ENCODE measurements at places on chromosomes 5 and 9. TPM values are rescaled to one million over a fixed set of nuclear protein-coding genes. Genes with fewer than 3 reads are reported as not detected.
A peak's percentile ranks its signal among the peaks of the same experiment; 100 is the strongest.

PCDHGA7 gene
- total RNA-seq = 2.0 TPM

SCGB3A2 gene
- not detected for total RNA-seq

BRD3 gene
- 19.0 TPM for total RNA-seq

TPRN gene
- 142 TPM for total RNA-seq

GRPEL2 gene
- 10.6 TPM for total RNA-seq

SLC22A4 gene
- not detected for total RNA-seq

PCDHGC5 gene
- 1.1 TPM for total RNA-seq

SPINK6 gene
- total RNA-seq = not detected

PRUNE2 gene
- 105 TPM for total RNA-seq

PTGES gene
- 0.80 TPM for total RNA-seq

FCHO2 gene
- total RNA-seq = 26.6 TPM

CYSRT1 gene
- total RNA-seq = not detected

- H3K4me1 ChIP-seq = no peaks in the 10 kb centered on the region
- DNase-seq = no peak
- no peaks in the 10 kb centered on the region for H3K27me3 ChIP-seq
- no peak overlapping the region for H3K4me3 ChIP-seq
- no peaks in the 10 kb centered on the region for H3K36me3 ChIP-seq
Observed at GRCh38 chr5:126695091-126695490, 81.8 kb upstream of the LMNB1 start.

DNA sequence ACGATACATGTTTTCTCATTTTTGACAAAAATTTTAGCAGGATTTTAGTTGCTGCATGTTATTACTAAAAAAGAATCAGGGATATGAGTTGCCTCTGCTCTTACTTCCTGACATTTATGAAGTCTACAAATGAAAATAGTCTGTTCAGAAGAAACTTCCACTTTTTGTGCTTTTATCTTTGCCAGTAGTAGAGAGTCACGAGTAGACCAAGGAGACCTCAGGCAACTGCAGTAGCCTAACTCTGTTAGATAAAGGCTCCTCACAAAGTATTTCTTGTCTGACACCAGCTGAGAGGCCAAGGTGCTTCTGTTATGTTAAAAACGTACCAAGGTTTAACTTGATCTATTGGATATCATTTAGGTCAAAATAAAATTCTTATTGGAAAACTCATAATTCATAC lies 333.9 kb downstream of the NR2F1-AS1 start:
- no peaks in the 10 kb centered on the region for H3K27me3 ChIP-seq
- H3K27ac ChIP-seq = no peak overlapping the region
- H3K4me3 ChIP-seq = no peak overlapping the region

DNA sequence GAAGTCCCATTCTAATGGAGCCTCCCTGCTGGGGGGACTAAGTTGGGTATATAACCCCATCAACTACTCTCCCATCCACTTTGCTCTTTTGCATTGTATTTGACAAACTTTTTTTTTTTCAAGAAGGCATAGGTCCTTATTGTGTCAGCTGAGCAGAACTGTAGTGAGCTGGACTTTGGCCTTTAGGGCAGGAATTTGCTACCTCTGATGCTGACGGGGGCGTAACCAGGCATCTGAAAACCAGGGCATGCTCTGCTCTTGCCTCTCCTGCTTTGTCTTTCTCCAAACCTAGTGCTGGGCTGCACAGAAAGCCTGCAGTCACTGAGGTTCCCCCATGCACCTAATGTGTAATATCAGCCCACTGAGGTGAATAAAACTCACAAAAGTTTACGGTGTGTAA lies 49.0 kb downstream of the MSX2 start:
- H3K27me3 ChIP-seq = no peaks in the 10 kb centered on the region
- H3K4me3 ChIP-seq = no peak overlapping the region
- no peaks in the 10 kb centered on the region for H3K36me3 ChIP-seq
- H3K27ac ChIP-seq = no peak overlapping the region
- no peak for DNase-seq

GRCh38 chr9:129640871-129641749 lies 841 bp downstream of the ASB6 start:
- H3K27ac ChIP-seq = peak overlapping the region; percentile 89
- H3K4me1 ChIP-seq = peaks cover 14% of the 10 kb centered on the region

DNA sequence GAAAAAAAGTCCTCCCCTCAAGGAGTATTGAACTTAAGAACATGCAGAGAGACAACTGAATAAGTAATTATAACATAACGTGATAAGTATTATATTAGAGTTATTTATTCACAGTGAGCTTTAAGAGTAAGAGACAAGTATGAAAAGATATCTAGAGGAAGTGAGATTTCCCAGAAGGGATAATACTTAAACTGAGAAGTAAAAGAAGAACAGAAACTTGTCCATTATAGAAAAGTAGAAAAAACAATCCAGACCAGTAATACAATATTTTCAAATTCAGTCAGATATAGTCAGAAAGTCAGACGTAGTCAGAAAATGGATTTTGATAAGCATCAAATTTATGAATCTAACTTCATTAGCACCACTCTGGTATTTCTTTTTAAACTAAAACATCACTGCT lies 613.0 kb upstream of the CCNG1 start:
- no peak overlapping the region for H3K27ac ChIP-seq
- no peak overlapping the region for H3K4me3 ChIP-seq
- H3K4me1 ChIP-seq = no peaks in the 10 kb centered on the region
- DNase-seq = no peak

DNA sequence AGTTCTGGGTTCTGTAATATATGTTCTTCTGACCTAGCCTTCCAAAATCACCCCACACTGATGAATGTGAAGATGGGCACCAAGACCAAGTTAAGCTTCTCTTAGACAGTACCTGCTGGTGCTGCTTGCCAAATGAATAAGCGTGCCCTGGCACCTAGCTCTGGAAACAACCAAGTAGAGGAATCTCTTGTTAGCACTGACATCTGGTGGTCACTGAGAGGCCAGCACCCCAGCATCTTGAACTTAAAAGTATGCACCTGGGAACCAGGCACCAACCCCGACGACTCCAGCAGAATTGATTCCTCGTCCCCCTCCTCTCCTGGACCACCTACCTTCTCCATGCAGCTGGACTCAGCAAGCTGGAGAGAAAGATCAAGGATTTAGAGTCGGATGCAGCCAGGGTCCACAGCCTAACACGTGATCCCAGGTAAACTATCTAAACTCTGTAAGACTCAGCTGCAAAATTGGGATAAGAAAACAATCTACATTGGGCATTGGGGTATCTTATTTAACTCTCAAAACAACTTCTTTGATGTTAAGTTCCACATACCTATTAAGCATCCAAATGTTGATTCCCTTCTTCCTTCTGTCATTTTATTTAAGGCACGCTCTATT lies 89.8 kb downstream of the SLC1A3 start:
- H3K27ac ChIP-seq = no peak overlapping the region
- H3K27me3 ChIP-seq = no peaks in the 10 kb centered on the region
- H3K4me3 ChIP-seq = no peak overlapping the region

GRCh38 chr9:124537926-124538325 lies 30.7 kb upstream of the NR5A1 start:
- H3K36me3 ChIP-seq = no peaks in the 10 kb centered on the region
- no peak overlapping the region for H3K27ac ChIP-seq
- no peaks in the 10 kb centered on the region for H3K27me3 ChIP-seq
- peak; percentile 30 for DNase-seq
- H3K4me1 ChIP-seq = no peaks in the 10 kb centered on the region
- no peak overlapping the region for H3K4me3 ChIP-seq

- no peaks in the 10 kb centered on the region for H3K4me1 ChIP-seq
- no peak overlapping the region for H3K27ac ChIP-seq
- H3K4me3 ChIP-seq = no peak overlapping the region
- no peak for DNase-seq
Observed at GRCh38 chr9:114813717-114814418, 8.0 kb upstream of the TNFSF15 start.

DNA sequence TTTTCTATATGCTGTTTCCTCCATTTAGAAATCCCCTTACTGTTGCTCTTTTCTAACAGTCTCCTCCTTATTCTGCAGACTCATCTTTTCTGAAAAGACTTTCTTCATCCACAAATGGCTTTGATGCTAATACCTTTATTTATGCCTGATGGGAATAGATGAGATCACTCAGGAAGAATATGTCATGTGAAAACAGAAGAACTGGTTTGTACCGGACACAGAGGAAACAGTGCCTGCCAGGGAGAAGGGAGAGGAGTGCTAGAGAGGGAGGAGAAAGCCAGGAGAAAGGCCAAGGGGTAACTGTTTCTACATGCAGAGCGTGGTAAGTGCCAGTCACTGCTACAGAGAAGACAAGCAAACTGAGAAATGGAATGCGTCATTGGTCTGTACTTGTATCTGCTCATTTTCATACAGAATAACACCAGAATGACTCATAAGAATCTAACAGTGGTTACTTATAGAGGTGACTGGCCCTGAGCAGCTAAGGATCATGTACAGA lies 45.9 kb upstream of the PJA2 start:
- peak overlapping the region; percentile 51 for H3K27ac ChIP-seq
- H3K4me1 ChIP-seq = peaks cover 8% of the 10 kb centered on the region
- H3K36me3 ChIP-seq = no peaks in the 10 kb centered on the region

DNA sequence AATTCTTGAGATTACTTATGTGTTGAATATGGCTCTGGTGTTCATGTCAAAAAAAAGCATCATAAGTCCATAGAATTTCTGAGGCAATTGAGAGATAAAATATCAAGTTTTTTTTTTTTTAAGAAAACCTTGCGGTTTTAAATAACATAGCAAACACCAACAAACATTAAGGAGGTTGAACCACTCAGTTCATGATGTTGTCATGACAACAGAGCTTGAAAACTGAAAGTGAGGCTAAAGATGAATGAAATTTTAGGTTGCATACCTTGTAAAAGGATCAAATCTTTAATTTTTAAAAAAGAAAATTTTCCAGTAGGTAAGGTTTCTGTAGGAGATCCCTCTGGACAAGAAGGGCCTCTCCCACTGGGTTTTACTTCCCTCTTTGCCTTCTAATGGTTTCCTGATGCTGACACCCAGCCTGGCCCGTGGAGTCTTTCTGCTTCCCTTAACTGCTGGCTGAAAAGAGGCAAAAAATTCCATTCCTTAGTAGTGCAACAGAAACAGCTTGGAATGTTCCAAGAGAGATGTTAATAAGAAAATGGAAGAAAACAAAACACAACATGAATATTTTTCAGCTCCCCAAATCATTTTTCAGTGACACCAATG lies 60.0 kb upstream of the FER start:
- no peaks in the 10 kb centered on the region for H3K4me1 ChIP-seq
- H3K4me3 ChIP-seq = no peak overlapping the region
- H3K27me3 ChIP-seq = no peaks in the 10 kb centered on the region
- H3K36me3 ChIP-seq = no peaks in the 10 kb centered on the region
- no peak overlapping the region for H3K27ac ChIP-seq
- DNase-seq = no peak

GRCh38 chr5:165425594-165425993 lies 1920.2 kb downstream of the MAT2B start:
- H3K4me3 ChIP-seq = no peak overlapping the region
- H3K27ac ChIP-seq = no peak overlapping the region
- H3K36me3 ChIP-seq = no peaks in the 10 kb centered on the region
- H3K4me1 ChIP-seq = no peaks in the 10 kb centered on the region
- DNase-seq = no peak

DNA sequence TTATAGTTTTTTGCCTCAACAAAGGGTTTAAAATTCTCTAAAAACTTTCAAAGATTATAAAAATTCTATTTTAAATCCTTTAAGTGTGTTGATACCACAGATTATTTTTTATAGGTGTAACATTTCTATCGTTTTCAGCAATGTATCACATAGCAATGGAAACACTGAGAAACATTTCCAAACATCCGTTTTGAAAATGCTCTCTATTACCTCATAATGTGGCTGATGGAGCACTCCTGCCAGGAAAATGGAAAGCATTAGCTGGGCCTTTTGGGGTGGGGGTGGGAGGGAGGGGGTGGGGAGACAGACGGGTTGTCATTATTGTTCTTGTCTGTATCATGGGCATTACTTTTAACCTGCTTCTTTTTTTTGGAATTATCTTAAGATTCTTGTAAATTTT lies 516.5 kb downstream of the ACTL7B start:
- H3K4me1 ChIP-seq = no peaks in the 10 kb centered on the region
- no peak for DNase-seq
- H3K4me3 ChIP-seq = no peak overlapping the region
- H3K27me3 ChIP-seq = no peaks in the 10 kb centered on the region

GRCh38 chr5:14406554-14406849 lies 175.1 kb upstream of the OTULINL start:
- H3K4me1 ChIP-seq = peaks cover 5% of the 10 kb centered on the region
- H3K27me3 ChIP-seq = no peaks in the 10 kb centered on the region
- H3K27ac ChIP-seq = no peak overlapping the region

All from transverse colon (tissue), 4 donors.